Hematopoietic multipotent progenitor cell (in vitro differentiated cells): ENCODE measurements at places on chromosomes 12 and 14.

DNA sequence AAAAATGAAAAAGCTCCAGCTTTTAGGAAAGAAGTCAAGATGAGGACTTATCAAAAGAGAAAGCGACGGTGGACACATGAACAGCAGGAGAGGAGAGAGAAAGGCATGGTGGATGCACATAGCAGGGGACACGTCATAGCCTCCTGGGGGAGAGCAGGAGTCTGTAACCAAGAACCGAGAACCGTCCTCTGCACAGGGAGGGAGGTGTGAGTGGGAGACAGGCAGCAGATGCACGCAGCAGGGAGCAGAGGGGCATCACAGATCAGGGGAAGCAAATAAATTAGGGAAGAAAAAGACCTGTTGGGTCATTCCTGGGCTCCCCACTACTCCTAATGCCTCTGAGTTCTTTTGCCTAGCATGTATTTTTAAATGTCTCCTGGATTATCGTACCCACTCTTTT, 138.1 kb upstream of the RMST start:
- DNase-seq = no peak

GRCh38 chr12:110845339-110845682, 1.5 kb upstream of the CCDC63 start:
- DNase-seq = no peak

GRCh38 chr14:35385042-35385839, 19.3 kb downstream of the NFKBIA start:
- no peak for DNase-seq

GRCh38 chr14:83196236-83196635, 1662.6 kb upstream of the SEL1L start:
- no peak for DNase-seq

DNA sequence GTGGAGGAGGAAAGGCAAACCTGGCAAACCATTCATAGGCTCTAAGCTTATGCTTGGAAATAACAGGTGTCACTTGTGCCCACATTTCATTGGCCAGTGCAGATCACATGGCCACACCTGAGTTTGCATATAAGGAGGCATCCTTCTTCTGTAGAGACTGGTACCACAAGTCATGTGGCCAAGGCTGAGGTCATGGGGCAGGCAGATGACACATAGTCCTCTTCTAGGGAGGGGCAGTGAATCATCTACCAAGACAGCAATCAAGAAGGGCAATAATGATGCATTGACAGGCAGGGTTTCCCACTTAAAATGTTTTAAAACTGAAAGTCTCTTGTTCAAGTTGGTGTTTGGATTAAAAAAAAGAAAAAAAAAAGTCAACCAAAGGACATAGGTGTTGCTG, 77.3 kb downstream of the DAAM1 start:
- DNase-seq = no peak

GRCh38 chr14:103256406-103256805, 77.6 kb upstream of the EIF5 start:
- no peak for DNase-seq

DNA sequence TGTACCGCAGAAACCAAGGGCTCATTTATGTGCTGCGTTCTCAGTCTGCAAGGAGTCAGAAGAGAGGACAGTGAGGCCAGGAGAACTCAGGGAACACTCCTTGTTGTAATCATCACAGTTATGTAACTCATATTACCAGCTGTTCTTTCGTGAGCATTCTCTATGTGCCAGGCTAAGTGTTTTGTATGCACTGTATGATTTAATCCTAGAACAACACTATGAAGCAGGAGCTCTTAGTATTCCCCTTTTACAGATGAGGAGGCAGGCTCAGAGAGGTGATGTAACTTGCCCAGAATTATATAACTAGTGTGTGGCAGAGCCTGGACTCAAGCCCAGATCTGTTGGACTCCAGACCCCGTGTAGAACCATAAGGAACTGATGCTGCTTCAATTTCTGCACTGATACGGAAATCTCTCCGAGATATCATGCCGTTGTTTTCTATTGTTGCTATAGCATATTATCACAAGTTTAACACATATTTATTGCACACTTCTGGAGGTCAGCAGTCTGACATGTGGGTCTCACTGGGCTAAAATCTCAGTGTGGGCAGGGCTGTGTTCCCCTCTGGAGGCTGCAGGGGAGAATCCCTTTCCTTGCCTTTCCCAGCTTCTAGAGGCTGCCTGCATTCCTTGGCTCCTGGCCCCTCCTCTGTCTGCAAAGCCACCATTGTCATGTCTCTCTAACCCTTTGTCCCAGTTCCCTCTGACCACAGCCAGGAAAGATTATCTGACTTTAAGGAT, 16.3 kb upstream of the CD9 start:
- DNase-seq = no peak

- DNase-seq = no peak
Measured at GRCh38 chr12:71315328-71315985, 124.1 kb upstream of the LGR5 start.

DNA sequence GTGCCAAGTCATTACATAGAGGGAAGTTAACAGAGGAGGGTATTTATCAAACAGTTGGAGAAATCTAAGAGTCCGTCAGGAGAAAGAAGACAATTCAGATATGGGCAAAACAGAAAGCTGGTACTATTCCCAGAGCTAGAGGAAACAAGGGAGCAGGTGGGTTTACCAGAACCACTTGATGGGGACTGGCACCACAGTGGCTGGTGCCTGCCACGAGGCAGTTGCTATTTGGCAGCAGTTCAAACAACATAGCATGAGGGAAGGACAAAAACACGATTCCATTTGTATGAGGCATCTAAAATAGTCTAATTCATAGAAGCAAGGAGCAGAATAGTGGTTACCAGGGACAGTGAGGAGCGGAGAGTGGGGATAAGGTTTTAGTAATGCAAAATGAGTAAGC, 24.6 kb upstream of the KLRD1 start:
- no peak for DNase-seq

- DNase-seq = no peak
Measured at GRCh38 chr14:84894254-84894653, 635.7 kb upstream of the FLRT2 start.
